ENCODE measurements at places on chromosomes 3 and 15.

GRCh38 chr15:72604794-72605193 is 49.7 kb upstream of the GOLGA6B start:
- no peak for DNase-seq

- DNase-seq = no peak
Measured at GRCh38 chr15:39340903-39341645, 239.8 kb upstream of the THBS1 start.

DNA sequence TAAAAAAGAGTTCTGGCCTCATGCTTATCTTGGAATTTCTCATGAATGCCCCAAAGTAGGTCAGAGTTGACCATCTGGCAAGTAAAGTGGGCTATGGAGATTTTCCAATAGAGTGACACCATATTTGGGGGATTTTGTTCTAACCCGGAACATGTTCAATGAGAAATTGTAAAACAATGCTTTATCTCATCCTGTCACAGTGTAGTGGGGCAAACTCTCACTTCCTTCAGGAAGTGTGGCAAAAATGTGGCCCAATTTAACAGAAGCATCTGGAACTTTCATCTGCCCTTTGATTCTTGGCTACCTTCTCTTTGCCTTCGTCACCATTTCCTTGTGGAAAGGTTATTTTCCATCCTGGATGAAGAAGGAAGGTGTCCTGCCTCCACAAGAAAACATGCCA is 70.8 kb downstream of the ADAMTS9 start:
- no peak for DNase-seq

DNA sequence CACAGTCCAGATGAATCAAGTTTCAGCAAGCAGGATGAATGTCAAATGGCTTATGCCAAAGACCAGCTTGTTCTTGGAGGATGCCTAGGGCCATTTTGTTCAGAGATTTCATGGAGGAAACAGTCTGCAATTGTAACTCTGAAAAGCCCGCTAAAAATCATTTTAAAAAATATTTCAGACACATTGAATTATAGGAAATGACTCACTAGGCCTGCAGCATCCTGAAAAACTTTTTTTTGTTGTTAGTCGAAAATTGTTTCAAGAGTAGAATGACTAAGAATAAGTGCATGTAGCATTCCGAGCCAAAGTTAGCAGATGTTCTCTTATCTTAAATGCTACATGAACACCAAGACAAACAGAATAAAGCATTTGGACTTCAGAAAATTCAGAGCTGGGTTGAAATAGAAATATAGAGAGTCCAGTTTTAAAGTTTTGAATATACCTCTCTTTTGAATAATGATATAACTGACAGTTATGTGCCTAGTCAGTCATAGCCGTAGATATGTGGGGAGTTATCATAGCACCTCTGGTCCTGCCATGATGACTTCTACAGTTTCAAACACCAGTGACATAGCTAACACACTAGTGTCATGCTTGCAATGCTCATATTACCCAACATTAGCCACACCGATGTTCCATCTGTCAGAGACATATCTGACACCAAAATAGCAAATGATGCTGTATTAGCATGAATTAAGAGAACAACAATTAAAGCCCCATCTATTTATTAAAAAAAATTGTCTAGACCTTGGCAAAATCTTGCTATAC is 1462.8 kb upstream of the GBE1 start:
- DNase-seq = no peak

GRCh38 chr3:57727106-57727505 is 29.0 kb upstream of the SLMAP start:
- no peak for DNase-seq

DNA sequence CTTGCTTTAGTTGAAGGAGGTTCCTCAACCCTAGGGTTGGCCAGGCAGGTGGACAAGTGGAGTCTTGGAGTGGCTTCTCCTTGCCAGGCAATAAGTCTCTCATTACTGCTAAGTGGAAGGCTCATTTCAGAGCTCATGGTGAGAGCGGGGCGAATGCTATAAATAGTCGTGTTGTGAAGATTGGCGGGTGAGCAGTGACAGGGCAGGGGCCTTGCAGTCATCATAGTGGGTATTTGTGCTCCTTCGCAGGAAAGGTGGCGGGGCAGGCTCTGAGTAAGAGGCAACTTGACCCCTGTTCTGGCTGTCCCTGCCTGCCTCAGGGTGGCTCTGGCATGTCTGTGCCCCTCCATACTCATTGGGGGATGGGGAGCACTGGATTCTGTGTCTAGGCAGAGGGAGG is 8.7 kb upstream of the GRM2 start:
- DNase-seq = no peak

DNA sequence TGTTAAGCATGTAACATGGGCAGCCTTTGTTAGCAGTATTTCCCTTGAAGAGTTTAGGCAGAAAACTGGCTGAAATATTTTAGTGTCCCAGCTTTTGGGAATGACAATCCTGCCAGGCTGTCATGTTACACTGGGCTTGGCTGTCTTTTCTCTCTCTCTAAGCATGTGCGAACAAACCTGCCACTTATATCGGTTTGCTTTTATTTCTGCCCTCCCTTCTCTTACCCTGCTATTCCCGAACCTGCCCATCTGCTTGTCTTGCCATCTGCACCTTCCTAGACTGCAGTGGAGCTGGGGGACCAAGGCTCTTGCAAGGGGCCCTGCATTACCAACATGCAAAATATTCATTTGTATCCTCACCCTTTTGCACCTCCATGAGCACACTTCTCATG is 339.6 kb downstream of the EPHB1 start:
- DNase-seq = no peak

GRCh38 chr3:16765661-16766060 is 119.1 kb upstream of the PLCL2 start:
- no peak for DNase-seq

- no peak for DNase-seq
Measured at GRCh38 chr15:64524778-64525177, 64.4 kb downstream of the ZNF609 start.

DNA sequence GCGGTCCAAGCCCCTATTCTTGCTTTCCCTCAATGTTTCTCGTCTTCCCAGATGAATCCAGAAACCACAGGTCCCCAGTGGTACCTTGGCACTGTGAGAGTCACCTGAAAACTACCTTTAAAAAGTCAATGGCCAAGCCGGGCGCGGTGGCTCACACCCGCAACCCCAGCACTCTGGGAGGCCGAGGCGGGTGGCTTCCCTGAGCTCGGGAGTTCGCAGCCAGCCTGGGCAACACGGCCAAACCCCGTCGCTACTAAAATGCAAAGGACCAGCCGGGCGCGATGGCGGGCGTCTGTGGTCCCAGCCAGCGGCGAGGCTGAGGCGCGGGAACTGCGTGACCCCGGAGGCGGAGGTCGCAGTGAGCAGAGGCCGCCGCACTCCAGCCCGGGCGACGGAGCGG is 285.9 kb downstream of the CHL1 start:
- no peak for DNase-seq

GRCh38 chr3:37640636-37641375 is 220.9 kb upstream of the CTDSPL start:
- DNase-seq = no peak

DNA sequence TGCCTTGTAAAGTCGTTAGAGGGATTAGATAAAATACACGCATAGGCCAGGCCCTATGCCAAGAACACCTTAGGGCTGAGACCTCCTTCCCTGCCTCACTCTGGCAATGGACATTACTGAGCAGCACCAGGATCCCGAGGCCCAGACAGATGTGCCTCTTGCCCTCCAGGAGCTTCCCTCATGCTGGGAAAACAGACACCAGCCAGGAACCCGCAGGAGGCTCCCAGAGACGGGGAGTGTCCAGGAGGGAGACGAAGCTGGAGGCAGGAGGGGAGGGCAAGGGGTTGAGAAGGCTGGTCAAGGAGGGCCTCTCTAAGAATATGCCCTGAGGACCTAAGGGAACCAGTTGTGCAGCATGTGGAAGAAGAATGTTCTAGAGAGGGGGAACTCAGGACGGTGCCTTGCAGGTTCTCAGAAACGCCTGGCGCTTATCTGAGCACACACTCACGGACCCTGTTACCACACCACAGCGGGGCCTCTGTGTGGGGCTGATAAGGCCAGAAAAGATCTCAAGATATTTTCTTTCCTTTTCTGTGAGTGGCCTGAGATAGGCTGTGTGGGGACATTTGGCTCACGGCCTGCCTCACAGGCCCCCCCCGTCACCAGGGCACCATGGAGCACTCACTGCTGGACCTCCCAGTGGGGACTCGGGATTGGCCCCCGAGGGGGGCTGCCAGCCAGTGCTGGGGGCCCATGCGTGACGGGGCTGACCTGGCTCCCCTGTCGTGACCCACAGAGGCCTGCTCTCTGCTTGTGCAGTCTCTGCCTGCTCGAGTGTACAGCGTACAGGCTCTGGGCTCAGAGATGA is 22.0 kb upstream of the CYP11A1 start:
- DNase-seq = peak; percentile 50

DNA sequence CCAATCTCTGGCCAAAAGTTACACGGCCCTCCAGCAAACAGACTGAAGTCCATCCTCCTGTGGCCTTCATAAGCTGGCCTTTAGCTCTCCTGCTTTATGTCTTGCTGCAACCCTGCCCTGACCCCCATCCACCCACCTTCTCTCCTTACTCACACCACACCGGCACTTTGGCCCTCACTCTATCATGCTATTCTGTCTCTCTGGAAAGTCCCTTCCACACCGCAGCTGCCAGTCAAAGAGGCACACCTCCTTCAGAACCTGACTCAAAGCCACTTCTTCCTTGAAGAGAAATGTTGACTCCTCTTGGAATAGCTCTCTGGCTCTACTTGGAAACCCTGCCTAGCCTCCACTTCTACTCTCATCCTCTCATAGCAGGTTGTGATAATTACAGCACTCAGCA is 4.5 kb downstream of the GPR156 start:
- DNase-seq = no peak

- no peak for DNase-seq
Measured at GRCh38 chr3:58868097-58868779, 181.6 kb downstream of the CFAP20DC start.

GRCh38 chr3:141763088-141763750 is at the start of gene GRK7:
Gene GRK7, plus strand, starts transcription at chr3:141763408. Its CDS starts 14,877 bp downstream, at chr3:141778285.
- no peak for DNase-seq

DNA sequence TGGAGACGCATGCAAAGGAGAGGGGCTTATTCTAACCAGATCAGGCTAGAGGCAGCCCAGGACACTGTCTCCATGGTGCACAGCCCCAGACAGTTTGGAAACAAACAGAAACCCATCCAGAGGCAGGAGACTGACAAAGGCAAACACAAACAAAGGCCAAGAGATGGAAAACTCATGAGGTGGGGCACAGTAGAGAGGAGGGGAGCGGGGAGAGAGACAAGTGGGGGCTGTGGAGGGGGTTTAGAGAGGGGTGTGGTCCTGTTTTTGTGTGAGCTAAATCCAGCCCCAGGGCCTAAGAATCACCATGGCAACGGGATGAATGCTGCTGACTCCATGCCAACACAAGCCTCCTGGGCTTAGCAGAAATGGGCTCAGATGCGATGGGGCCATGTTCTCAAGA is 32.3 kb downstream of the PARP16 start:
- no peak for DNase-seq

GRCh38 chr15:67534360-67534759 is 8.1 kb upstream of the MAP2K5 start:
- no peak for DNase-seq

DNA sequence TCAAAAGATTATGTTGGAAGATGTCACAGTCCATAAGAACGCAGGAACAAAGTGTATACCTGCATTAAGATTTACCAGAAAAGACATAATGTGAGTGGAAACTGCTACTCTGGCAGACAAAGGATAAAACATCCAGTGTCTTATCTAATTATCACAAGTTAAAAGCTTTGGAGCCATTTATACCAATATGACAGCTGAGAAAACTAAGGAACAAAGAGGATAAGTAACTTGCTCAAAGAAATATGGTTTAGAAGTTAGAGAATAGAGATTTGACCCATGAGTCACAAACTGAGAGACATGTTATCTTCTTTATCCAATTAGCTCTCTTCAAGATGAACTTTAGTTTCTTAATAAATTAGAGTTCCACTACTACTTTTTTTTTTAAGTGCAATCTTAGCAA is 1473.7 kb downstream of the OTOL1 start:
- DNase-seq = no peak

- no peak for DNase-seq
Measured at GRCh38 chr3:38128303-38128655, 8.6 kb downstream of the ACAA1 start.

GRCh38 chr3:38030126-38031021 is 932 bp upstream of the PLCD1 start:
- no peak for DNase-seq

GRCh38 chr3:103057003-103057402 is 622.2 kb downstream of the ZPLD1 start:
- DNase-seq = no peak

GRCh38 chr3:37574177-37574943 is 287.3 kb upstream of the CTDSPL start:
- no peak for DNase-seq

- no peak for DNase-seq
Measured at GRCh38 chr3:177106184-177106583, 91.1 kb downstream of the TBL1XR1 start.

- no peak for DNase-seq
Measured at GRCh38 chr3:133578548-133579191, 5.2 kb downstream of the CDV3 start.

DNA sequence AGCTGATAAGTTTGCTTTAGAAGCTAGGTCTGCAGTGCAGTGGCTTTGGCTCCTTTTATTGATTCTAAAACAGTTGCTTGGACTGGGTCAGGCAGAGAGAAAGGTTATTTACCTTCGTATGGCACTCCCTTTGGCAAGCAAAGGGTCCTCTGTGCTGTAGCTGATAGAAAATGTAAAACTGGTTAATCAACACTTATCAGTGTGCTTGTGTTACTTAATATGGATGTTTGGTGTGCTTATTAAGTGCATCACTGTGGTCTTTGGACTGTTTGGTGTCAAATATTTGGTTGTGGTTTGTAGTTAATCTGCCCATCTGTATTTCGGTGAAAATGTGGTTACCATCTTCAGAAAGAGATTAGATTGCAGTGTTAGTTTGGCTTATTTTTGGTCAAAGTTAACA is 16.0 kb downstream of the UBE2E2 start:
- DNase-seq = no peak

GRCh38 chr3:133593243-133593642 is 19.8 kb downstream of the CDV3 start:
- DNase-seq = no peak
